ENCODE measurements at places on chromosomes 6 and 20.
A peak's percentile ranks its signal among the peaks of the same experiment; 100 is the strongest.

- DNase-seq, result no peak
Measured at GRCh38 chr6:166809721-166810120, 146.6 kb downstream of the RNASET2 start.

GRCh38 chr20:4014031-4014474 is 1.3 kb downstream of the RNF24 start:
- DNase-seq, result no peak

DNA sequence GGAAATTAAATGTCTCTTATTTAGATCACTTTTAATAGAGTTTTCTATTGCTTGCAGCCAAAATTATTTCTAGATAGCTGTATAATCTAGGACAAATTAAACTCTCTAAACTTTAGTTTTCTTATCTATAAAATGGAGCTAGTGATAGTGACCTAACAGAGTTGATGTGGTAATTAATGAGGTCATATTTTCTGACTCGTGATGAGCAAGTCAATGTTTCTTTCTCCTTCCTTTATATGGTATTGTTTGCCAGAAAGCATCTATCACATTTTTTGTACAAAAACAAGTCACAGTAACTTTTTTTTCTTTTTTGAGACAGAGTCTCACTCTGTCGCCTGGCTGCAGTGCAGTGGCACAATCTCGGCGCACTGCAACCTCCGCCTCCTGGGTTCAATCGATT is 267.7 kb downstream of the FARS2 start:
- DNase-seq, result no peak

DNA sequence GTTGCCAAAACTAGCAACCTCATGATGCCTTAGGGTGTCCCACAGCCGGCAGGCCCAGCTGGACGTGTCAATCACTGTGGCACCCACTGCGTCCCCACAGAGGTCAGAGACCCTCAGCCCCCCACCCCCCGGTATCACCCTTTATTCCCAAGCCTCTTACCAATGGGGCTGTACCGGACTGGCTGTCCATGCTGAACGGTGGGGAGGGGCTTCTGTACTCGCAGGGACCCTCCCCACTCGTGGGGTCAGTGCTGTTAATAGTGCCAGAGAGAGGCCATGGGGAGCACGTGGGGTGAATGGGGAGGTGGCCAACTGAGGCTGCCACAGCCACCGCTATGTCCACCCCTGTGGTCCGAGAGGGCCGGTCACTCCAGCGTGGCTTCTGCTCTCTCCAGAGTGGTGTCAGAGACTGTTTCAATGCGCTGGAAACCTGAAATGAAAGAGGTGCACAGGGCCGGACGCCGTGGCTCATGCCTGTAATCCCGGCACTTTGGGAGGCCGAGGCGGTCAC is 68.6 kb downstream of the THBS2 start:
- no peak for DNase-seq

- DNase-seq, result no peak
Measured at GRCh38 chr20:53050338-53050737, 78.2 kb downstream of the TSHZ2 start.

GRCh38 chr20:41135187-41135887 is 2.0 kb upstream of the PLCG1 start:
- peak; percentile 48 for DNase-seq

- DNase-seq, result no peak
Measured at GRCh38 chr6:162560891-162561290, 166.7 kb downstream of the PRKN start.

GRCh38 chr6:16183187-16183664 is 54.3 kb downstream of the MYLIP start:
- no peak for DNase-seq

DNA sequence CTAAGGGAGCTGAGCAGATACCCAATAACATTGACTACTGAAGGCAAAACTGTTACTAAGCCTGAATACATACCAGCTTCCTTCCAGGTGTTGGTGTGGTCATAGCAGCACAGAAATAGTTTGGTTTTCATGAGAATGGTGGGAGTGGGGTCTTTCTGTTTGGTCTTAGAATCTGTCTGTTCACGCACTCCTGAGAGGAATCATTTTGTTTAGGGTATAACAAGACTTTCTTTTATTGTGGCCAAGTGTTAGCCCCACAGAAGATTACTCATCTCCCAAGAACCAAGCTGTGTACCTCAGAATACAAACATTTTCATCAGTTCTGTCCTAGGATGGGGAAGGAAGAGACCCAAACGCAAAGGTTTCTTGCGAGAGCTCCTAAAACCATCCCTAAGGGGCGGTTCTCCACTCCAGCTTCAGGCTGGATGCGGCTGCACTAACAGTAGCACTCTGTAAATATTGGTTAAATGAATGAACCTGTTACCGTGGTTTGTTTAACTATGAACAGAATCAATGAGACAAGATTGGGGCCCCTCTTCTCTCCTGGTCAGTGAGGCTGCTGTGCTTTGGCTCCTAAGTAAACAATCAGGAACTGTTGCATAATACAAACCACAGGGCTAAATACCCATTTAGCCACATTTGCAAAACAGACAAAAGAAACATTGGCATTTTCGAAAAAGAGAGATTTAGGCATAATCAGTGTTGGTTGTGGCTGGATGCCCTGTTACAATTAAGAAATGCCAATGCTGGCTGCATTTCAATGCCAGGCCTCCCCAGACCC is 44.9 kb downstream of the SNAP25 start:
- DNase-seq, result no peak

GRCh38 chr6:159110013-159110412 is 59.2 kb upstream of the FNDC1 start:
- peak; percentile 78 for DNase-seq

- no peak for DNase-seq
Measured at GRCh38 chr20:3842348-3842930, 4.2 kb upstream of the MAVS start.

- DNase-seq, result no peak
Measured at GRCh38 chr6:38370653-38371601, 268.8 kb downstream of the BTBD9 start.

DNA sequence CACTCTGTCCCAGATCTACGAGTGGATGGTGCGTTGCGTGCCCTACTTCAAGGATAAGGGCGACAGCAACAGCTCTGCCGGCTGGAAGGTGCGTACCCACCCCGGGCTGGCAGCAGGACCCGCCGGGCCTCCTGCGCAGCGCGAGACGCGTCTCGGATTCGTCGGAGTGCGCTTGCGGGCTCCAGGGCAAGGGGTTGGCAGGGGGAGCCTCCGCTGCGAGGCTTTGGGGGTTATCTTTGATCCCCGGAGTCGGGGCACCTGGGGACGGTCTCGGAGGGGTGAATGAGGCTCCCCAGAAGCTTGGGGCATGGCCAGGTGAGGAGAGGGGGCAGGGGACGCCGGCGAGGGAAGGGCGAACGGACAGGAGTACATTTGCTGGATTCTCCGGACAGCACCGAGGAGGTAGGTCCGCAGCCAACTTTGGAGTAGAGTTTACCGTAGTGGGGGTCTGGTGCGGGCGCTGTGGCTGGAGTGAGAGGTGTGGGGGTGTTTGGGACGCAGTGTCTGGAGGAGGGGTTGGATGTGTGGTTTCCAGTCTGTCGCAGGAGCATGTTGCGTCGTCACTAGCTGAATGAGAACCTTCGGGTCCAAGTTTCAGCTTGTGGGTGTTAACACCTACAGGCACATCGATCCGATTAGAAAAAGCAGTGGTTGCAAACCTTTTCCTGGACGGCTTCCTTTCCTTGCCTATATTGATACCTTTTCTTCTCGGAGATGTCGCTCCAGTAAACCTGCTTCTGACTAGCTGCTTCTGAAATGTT is 1.2 kb downstream of the FOXO3 start:
- peak; percentile 33 for DNase-seq
